RPMI7951 (cell line): ENCODE measurements at places on chromosomes 2 and 18. TPM values are rescaled to one million over a fixed set of nuclear protein-coding genes. Genes with fewer than 3 reads are reported as not detected.

DNA sequence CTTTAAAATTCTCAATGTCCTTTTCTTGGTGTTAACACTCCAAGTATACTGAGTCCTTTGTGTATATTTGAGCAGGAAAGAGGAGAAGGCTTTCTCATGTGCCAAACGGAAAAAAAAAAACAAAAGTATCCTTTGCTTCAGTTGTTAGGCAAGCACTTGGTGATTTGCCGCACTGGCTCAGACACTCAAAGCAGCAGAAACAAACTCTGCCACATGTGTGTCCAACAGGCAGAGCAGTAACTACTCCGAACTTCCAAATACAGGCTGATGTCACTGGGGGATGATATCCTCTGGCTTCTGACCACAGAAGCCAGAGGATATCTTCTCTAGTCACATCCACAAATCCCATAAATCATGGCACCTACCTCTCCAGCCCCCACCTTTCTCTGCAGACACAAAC is 108.0 kb upstream of the SALL3 start:
- no peak for DNase-seq

Gene CNRIP1
- total RNA-seq = 50.5 and 53.9 TPM in 2 replicates

Gene PTPRN
- total RNA-seq = 3.2 and 4.4 TPM in 2 replicates

DNA sequence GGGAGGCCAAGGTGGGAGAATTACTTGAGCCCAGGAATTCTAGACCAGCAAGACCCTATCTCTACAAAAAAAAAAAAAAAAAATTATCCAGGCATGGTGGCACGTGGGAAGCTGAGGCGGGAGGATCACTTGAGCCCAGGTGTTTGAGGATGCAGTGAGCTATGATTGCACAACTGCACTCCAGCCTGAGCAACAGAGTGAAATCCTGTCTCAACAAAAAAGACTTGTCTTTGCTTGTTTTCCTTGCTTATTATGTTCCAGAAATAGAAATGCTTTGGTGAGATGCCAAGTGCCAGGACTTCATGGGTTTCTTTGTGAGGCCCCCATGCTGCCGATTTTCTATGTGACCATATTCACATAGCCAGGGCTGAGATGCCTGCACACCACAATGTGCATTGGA is 9.0 kb downstream of the DCDC2C start:
- DNase-seq = no peak

Gene KLHL14
- total RNA-seq = not detected in 2 replicates

- no peak for DNase-seq
These were observed 43.0 kb upstream of the RAB6C start for GRCh38 chr2:129936334-129936934.

Gene ACTG2
- total RNA-seq = 2.0 and 2.9 TPM in 2 replicates

DNA sequence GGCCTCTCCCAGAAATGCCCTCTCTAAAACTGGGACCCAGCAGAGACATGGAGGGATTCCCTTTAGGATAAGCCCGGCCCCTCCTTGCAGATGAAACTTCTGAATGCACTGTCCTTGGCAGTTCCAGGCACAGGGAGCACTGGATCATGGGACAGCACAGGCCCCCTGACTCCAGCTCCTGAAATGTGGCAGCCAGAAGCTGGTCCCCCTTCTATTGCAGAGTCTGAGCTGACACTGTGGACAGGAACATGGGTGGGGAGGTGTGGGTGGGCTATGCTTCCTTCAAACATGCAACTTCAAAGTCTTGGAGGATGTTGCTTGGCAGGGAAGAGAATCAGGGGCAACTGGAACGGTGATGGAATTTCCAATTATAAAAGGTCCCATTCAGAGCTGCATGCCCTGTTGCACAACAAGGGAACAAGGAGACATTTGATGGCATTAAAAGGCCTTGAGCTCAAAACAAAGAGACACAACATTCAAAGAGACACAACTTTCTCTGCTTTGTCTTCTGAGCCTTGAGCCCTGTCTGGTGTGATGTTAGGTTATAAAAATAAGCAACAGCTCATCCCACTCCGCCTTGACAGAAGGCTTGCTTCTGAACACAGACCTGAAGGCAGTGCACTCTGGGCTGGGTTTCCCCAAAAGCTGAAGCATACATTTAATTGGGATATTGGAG is 239.0 kb downstream of the OSR1 start:
- peak; percentile 61 for DNase-seq

DNA sequence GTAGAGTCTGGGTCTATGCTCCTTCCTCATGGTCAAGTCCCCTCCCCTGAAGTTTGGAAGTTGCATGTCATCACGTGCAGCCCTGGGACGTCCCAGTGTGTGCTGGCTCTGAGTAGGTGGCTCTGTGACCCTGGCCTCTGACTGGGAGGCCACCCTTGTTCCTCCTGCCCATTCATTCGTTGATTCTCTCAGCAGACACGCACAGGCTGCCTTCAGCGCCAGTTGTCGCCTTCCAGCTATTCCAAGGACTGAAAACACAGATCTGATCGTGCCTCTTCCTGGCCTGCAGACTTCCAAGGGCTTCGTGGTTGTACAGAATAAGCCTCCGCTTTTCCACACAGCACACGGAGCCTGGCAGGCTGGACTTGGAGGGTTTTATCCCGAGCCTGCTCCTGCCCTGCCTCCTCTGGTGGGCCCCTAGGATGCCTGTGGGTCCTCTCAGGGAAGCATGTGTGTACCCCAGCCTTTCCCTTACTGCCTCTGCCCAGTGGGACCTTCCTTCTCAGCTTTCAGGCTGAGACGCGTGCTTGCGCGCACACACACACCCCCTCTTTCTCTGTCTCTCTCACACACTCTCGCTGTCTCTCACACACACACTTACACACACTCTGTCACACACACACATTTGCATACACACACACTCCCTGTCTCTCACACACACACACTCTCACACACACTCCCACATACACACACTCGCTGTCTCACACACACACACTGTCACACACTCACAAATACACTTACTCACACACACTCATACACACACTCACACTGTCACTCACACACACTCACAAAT is 17.7 kb downstream of the SH3BP4 start:
- DNase-seq = peak; percentile 47
